Gastrocnemius medialis (tissue), 4 donors: ENCODE measurements at places on chromosomes 7 and 10.

GRCh38 chr7:131249003-131249402 lies 78.7 kb upstream of the MKLN1 start:
- no peaks in the 10 kb centered on the region for H3K27me3 ChIP-seq
- peak overlapping the region; percentile 74 for H3K27ac ChIP-seq
- peak; percentile 97 for DNase-seq
- H3K4me1 ChIP-seq: peaks cover 33% of the 10 kb centered on the region
- H3K36me3 ChIP-seq: no peaks in the 10 kb centered on the region

- no peaks in the 10 kb centered on the region for H3K27me3 ChIP-seq
- no peak overlapping the region for H3K4me3 ChIP-seq
- no peaks in the 10 kb centered on the region for H3K36me3 ChIP-seq
Measured at GRCh38 chr7:103717574-103717973, 271.6 kb upstream of the SLC26A5 start.

DNA sequence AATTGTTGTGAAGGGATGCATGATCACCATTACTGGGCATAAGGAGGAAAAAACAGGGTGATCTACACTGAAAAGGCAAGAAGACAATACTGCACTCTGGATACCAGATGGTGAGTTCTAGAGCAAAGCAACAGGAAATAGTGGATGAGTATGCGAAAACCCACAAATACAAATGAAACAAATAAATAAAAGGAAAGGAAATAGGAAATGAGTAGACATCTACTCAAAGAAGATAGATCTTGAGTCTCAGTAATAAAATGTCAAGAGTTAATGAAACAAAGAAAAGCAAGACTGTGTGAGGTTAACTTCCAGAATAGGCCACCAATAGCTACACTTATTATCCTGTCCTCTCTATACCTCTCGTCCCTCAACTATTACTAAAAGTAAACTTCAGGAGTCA lies 11.7 kb downstream of the ORC5 start:
- DNase-seq: no peak
- no peaks in the 10 kb centered on the region for H3K4me1 ChIP-seq
- peaks cover 54% of the 10 kb centered on the region for H3K36me3 ChIP-seq
- no peak overlapping the region for H3K4me3 ChIP-seq
- H3K27me3 ChIP-seq: no peaks in the 10 kb centered on the region

DNA sequence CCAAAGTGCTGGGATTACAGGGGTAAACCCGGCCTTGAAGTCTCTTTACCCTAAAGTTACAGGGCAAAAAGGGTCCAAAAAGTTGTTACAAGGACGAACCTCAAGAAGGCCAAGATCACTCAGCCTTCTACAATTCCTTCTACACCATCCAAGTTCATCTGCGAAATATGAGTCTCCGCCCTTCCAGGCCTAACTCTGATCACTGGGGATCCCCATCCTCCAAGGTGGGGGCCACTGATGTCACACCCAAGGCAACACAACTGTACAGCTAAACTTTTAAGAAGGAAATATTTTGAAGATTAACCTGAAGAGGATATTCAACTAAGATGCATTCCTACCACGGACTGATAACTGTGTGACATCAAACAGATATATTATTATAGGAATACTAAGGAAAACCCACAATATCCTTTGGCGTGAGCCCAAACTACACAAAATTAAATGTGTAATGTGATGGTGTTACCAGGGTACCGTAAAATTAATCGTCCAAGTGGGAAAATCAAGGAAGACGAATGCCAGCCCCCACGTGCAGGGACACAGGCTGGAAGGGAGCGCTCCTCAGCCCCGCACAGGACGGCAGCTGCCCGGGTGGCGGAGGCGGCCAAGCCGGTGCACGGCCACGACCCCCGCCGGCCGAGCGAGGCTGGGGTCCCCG lies 1.0 kb downstream of the PAXIP1 start:
- no peak for DNase-seq
- H3K27me3 ChIP-seq: no peaks in the 10 kb centered on the region
- peaks cover 18% of the 10 kb centered on the region for H3K4me1 ChIP-seq

DNA sequence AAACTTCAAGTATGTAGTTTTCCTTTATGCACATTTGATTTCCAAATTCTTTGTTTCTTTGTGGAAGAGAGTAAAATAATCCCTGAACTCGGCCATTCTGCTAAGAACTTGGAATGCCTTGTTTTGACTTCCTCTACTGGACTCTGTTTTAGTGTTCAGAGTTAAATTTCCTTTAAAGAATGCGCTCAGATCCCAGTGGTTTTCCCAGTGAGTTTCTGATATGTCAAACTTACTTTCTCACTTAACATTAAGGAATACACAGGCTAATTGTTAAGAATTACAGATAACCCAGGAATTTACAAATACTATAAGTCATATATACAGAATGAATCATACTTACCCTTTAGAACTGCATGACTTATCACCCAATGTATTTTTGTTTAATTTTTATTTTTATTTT lies 1067.6 kb upstream of the CELF2 start:
- no peak overlapping the region for H3K4me3 ChIP-seq
- no peaks in the 10 kb centered on the region for H3K4me1 ChIP-seq
- DNase-seq: no peak
- H3K27me3 ChIP-seq: no peaks in the 10 kb centered on the region
- H3K27ac ChIP-seq: no peak overlapping the region
- no peaks in the 10 kb centered on the region for H3K36me3 ChIP-seq
